ENCODE measurements at places on chromosomes 7 and 10.

- DNase-seq: no peak
Observed at GRCh38 chr7:107742678-107743566, 1.0 kb upstream of the CBLL1 start.

GRCh38 chr7:4025694-4026615, 656.1 kb upstream of the FOXK1 start:
- no peak for DNase-seq

DNA sequence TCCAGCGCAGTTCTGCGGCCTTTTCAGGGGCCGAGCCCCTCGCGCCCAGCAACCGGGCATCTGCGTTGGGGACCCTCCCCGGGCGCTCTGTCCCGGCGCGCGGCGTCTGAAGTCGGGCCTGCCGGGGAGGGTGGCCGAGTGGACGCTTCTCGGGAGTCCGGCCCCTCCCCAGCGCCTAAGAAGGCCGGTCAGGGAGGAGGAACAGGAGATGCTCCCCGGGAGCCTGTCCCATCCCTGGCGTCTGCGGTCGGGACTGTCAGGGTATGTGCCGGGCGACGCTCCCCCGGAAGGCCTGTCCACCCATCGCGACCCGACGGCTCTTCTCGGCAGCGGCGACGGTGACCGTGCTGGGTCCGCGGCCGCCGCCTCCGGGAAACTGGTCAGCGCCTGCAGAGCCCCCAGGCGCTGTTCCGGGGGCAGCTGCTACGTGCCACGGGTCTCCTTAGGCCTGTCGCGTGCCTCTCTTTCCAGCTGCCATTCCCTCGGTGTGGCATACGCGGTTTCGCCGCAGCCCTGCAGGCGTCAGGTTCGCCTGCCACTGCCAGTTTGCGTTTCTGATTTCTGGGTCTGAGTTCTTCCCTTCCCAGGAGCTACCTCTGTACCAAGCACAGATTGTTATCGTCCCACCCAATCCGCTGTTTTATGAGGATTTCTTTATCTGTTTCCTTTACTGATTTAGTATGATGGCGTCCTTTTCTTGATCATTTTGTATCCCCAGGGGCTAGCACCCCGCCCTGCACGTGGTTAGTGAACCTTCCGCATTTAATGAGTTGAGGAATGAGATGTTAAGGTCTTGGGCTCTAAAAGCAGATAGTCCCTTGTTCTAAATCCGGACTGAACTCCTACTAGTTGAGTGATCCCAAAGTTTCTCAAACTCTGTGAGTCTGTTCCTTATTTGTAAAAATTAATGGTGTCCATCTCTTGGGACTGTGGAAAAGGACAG, 782 bp downstream of the IFIT5 start:
- peak; percentile 22 for DNase-seq

DNA sequence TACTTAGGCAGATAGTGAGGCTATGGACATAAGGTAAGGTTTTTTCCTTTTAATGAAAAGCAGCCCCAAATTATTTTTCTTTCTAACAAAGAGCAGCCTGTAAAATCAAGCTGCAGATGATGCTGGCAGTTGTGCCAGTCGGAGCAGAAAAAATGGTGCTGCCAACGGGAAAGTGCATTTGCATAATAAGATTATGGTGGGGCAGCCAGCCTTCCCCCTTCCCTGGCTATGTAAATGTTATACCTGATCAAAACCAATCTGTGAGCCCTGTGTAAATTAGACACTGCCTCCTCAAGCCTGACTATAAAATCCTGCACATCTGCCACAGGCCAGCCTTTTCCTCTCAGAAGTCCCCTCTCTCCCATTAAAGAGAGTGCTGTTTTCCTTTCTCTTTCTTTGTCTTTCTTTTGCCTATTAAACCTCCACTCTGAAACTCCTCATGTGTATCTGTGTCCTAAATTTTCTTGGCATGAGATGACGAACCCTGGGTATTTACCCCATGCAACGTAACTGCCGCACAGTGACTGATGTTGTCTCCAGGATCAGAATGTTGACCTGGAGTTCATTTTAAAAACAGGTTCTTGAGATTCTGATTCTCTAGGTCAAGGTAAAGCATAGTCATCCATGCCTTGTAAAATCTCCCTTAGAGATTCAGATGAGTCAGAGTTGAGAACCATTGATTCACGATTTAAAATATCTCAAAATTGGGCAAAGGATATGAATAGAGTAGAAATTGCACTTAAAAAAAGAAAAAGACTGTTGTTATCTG, 167.3 kb upstream of the C1GALT1 start:
- DNase-seq: no peak

GRCh38 chr7:154553711-154554265, 449.1 kb downstream of the PAXIP1 start:
- DNase-seq: no peak

- DNase-seq: no peak
Observed at GRCh38 chr10:117262291-117262902, 21.5 kb downstream of the SLC18A2 start.

- no peak for DNase-seq
Observed at GRCh38 chr10:130466271-130466997, 330.2 kb downstream of the GLRX3 start.

DNA sequence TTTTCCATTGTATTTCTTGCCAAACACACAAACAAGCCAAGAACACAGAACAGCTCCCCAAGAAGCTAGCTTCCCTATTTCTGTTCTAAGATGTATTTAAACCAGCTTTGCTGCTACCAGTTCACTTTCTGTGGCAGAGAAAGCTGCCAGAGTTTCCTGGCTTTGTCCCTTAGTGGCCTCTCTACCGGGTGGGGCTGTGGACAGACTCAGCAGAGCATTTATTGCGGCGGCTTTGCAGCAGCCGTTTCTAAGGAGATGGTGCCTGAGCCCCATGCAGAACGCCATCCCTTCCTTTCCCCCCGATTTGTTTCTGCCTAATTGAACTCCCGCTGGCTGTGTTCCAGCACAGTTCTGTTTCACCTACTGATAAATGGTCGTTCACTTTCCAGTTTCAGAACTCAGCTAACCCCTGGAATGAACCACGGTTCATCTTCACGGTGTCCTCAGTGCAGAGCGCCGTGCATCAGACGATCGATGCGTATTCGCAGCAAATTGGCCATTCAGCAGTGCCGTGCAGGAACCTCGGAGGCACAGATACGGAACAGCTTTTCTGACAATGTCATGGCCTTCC, 33.8 kb upstream of the SFMBT2 start:
- no peak for DNase-seq

DNA sequence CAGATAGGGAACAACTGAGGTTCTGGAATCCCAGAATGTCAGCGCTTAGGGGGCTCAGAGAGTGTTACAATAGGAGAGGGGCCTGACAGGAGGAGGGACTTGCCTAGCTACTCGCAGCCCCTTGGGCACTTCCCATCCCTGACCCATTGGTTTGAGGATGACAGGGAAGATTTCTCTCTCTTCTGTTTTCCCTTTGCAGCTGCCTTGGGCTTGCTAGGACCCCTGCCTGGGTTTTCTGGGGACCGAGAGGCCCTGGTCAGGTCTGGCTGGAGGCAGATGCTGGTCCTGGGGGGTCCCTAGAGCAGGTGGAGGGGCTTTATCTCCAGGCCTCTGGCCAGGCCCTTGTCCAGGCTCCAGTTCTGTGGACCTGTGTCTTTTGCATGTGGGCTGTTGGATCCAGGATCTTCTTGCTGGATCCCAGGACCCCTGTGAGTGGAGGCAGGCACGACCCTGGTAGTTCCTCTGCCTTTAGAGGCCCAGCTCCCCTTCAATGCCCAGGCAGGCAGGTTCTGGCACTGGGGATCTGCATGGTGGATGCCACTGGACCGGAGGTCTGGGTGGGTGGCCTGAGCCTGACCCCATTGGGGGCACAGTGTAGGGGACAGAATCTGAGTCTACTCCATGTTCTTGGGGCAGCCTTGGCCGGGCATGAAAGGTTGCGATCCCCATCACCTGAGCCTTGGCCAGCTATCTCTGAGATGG, 26.9 kb downstream of the RAMP3 start:
- DNase-seq: no peak

GRCh38 chr7:115724400-115725056, 306.0 kb downstream of the TFEC start:
- DNase-seq: no peak

- peak; percentile 31 for DNase-seq
Observed at GRCh38 chr7:92360387-92360786, 86.9 kb upstream of the GATAD1 start.

GRCh38 chr10:68900427-68901104, 549 bp upstream of the DDX50 start:
- DNase-seq: no peak

GRCh38 chr7:100515072-100515532, 23.9 kb upstream of the AGFG2 start:
- DNase-seq: no peak

DNA sequence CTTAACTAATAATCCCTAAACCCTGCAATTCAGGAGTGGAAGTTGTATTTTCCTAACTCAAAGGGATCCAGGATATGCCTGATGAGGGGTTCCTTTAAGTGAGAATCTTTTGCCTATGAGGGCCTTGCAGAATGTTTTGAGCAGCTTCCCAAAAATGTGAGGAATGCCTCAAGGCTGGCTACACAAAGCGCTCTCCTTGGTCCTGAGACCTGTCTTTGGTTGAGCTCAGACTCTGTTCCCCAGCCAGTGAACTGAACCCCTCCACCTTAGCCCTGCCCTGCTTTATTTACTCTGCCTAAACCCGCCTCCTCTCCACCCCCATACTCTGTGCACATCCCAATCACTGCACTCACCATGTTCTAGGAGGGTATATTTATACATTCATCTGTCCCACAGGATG, 108.6 kb downstream of the NRCAM start:
- DNase-seq: no peak

GRCh38 chr7:46603296-46603752, 682.3 kb upstream of the IGFBP3 start:
- DNase-seq: no peak

- no peak for DNase-seq
Observed at GRCh38 chr7:108802650-108803049, 233.0 kb downstream of the DNAJB9 start.

- no peak for DNase-seq
Observed at GRCh38 chr10:104190695-104191094, 41.5 kb downstream of the CFAP43 start.

DNA sequence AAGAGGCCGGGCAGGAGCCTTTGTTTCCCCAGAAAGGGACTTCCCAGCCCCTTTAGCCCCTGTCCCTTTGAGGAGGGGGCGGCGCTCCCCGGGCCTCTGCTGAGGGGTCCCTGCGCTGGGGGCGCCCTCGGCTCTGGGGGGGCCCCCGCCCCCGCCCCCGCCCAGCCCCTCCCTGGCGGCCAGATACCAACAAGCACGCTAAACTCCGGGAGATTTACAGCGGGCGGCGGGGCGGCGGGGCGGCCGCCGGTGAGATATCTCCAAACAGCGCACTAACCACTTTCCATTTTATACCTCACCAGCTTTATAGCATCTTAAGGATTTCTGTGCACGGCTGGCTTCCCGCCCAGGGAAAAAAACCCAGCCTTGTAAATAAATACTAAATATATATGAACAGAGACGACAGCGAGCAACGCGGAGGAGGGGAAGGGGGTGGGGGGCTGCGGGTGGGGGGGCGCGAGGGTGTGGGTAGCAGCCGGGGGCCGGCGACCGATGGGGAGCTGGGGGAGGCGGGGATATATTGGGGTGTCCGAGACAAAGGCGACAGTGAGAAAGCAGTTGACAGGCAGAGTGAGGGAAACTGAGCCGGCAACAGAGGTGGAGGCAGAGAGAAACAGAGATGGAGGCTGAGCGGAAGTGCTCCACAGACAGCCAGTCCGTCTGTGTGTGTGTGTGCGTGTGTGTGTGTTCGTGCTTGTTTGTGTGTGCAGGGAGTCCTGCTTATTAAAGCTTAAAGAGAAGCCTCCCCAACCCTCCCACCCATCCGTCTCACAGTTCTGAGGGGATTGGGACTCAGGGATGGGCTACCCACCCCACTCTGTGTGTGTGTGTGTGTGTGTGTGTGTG, 85.8 kb downstream of the HIF1AN start:
- DNase-seq: peak; percentile 15

DNA sequence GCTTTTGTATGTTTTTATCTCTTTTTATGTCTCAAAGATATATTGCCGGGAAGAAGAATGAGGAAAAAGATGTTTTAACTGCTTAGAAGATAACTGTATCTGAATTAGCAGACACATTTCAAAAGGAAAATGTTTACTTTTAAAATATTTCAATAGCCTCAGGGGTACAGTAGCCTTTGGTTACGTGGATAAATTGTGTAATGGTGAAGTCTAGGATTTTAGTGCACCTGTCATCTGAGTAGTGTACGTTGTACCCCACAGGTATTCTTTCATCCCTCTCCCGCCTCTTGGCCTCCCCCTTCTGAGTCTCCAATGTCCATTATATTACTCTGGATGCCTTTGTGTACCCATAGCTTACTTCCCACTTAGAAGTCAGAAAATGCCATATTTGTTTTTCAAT, 222.1 kb downstream of the FANK1 start:
- no peak for DNase-seq
